ENCODE measurements at places on chromosomes 12 and 14. TPM values are rescaled to one million over a fixed set of nuclear protein-coding genes. Genes with fewer than 3 reads are reported as not detected.

Gene ZFYVE26
- 21.1 TPM for polyA plus RNA-seq

DNA sequence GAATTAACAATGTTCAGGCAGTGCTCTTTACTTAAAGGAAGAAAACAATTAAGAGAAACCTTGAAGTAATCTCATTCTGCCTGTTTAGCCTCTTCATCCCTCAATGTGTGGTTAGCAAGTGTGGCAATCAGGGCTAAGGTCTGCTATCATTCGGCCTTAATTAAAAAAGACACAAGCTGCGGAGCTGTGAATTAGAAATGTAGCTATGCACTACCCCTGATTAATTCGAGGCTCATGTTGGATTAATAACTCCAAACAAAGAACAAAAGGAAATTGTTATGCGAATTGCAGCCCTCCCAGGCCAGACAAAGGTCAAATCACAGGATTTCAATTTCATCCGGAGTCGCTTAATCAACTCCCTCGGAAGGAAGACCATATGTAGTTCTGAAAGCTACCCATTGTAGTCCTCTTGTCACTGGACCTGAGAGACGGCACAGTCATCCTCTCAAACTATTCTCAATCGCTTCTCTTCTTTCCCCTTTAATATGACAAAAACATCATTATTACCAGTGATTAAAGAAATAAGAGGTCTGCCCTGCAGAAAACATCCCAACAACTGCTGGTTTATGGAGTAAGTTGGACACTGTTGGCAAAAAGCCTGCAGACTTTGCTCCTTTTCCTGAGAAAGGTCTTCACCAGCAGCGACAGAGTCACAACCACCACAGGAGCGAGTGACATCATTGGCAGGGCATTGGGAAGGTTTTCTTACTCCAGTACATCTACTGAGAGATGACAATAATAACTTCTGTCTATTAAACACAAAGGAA, 71.1 kb upstream of the SOX5 start:
- DNase-seq, result no peak

- DNase-seq, result no peak
Measured at GRCh38 chr12:48744251-48745008, 27.9 kb upstream of the CCNT1 start.

DNA sequence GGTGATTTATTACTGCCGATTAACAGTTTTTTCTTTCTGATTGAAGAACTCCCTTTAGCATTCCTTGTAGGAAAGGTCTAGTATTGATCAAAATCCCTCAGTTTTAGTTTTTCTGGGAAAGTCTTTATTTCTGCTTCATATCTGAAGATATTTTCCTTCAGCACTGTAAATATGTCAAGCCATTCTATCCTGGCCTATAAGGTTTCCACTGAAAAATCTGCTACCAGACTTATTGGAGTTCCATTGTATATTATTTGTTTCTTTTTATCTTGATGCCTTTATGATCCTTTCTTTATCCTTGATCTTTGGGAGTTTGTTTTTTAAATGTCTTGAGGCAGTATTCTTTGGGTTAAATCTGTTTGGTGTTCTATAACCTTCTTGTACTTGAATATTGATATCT, 55.0 kb upstream of the TMTC1 start:
- no peak for DNase-seq

Measured in left kidney (tissue), 8 donors.